NCI-H2081 treated with DMSO at 0.1 percent for 48 hours (cell line): ENCODE measurements at places on chromosomes 1 and 21.

- DNase-seq: no peak
These were observed 1.2 kb upstream of the MMEL1 start for GRCh38 chr1:2633936-2634491.

DNA sequence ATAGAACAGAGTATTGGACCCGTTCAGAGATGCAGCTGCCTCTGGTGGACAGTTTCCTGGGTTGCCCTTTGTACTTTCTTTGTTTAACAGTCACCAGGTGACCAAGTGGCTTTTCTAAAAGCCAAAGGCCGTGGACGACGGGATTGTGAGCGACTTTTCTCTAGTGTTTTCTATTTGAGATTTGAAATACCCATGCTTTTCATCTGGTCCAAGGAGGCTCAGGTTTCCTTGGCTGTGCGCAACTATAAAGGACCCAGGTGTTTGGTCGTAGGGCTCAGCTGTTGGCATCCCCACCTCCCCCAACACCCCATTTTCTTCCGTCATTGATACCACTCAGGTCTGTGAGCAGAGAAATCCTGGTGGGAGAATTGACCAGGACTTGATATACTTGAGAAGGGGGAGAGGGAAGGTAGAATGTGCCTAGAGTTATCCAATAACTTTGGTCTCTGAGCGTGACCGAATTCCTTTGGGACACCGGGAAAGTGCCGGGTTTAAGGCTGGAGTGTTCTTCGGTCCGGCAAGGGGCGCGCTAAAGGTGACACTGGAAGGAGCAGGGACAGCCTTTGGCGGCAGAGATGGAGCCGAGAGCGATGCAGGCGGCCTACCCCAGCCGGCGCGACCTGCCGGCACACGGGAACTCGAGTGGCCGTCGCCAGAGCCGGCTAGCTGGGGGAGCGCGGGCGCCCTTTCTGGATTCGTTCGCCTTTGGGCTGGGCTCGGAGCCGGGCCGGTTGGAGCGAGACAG lies 83.4 kb upstream of the BMP8A start:
- DNase-seq: no peak

DNA sequence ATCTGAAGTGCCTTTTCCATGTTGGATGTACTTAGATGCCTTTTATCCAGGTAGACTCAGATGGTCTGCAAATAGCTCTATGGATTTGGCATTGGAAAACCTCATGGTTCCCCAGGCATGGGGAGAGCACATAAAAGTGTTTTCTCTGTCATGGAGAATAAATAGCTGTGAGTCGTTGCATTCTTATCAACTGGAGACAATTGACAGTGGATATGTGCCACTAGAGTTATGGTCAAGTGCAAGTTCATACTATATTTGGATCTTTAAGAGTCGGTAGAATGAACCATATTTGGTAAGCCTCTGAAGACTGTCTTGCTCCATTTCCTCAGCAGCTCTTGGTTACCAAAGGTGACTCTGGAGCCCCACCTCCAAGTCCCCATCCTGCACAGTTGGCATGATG lies 83.7 kb downstream of the ROR1 start:
- DNase-seq: no peak

DNA sequence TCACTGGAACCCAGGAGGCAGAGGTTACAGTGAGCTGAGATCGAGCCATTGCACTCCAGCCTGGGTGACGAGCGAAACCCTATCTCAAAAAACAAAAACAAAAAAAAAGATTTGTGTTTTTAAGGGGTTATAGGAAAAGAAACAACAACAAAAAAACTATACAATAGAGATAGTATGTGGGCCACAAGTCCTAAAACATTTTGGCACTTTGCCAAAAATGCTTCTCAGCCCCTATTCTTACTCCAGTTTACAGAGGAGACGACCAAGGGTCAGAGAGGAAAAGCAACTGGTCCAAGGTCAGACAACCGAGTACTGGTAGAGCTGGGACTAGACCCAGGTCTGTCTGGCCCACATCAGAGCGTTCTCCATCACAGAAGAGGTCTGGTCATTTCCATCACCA lies 3.0 kb downstream of the FBXO44 start:
- DNase-seq: no peak

DNA sequence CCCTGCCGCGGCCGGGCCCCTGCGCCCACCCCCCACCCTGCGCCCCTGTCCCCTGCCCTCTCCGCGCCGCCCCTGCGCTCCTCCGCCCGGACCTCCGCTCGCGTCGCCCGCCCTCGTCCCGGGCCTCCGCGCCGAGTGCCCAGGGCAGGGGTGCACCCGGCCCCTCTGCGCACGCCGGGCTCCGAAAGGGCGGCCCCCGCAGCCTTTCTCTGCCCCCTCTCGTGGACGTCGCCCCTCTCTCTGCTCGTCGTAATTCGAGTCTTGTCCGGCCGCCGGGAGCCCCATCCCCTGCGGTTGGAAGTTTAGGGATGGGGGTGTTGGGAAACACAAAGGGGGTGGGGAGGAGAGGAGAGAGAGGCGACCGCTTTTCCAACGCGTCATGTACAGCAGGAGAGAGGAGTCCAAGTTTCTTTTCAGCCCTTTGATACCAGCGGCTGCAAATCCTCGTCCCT lies 407 bp downstream of the GALNT2 start:
- no peak for DNase-seq

DNA sequence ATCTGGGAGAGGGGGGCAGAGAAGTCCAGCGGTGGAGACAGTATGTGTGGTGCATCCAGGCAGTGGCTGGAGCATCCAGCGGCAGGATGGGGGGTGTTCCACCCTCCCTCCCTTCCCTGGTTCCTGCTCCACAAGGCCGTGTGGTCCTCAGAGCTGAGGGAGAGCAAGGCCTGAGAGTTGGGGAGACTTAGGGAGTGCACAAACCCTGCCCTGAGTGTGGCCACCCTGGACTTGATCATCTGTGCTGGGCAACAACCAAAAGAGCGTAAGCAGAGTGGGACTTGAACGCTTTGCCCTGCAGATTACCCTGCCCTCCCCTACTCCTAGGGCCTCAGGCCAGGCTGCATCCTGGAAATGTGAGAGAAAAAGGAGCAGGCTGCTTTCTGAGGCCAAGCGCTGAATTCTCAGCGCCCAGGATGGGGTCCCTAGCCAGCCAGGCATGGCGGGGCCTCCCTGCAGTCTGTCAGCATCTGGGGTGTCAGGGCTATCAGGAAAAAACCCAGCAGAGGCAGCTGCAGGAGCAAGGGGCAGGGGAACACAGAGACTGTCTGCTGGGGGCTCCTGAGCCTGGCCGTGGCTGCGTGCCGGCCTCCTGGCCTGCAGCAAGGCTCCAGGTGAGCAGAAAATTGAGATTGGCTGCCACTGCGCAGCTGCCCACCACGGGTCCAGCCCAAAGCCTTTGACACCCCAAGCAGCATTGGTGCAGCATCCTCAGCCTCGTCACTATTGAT lies 266.2 kb downstream of the NPHP4 start:
- DNase-seq: no peak

DNA sequence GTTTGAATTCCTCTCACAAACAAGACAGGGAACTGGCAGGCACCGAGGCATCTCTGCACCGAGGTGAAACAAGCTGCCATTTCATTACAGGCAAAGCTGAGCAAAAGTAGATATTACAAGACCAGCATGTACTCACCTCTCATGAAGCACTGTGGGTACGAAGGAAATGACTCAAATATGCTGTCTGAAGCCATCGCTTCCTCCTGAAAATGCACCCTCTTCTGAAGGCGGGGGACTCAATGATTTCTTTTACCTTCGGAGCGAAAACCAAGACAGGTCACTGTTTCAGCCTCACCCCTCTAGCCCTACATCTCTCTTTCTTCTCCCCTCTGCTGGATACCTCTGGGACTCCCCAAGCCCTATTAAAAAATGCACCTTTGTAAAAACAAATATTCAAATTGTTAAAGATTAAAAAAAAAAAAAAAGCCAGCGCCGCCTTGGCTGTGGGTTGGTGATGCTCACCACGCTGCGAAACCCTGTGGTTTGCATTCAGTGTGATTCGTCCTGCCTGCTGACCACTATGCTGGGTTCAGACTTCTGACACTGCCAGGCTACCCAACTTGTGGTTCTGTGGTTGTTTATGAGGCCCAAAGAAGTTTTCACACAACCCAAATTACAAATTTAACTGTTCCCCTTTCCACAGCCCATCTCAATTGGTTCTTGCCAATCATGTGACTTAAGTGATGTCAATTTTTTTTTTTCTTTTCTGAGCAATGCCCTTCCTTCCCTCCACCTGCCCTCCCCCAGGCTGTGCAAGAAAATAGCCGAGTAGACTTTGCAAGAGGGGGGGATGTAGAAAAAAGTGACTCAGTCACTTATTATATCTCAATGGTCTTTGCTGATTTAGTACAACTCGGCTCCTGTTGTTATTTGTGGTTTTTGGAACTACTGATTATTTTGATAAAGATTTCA lies at the start of gene RUNX1:
TSS of gene RUNX1 (minus strand) at position 597 of the 912 bp plus-strand sequence.
- no peak for DNase-seq

GRCh38 chr1:207807690-207808321 lies 56.0 kb downstream of the CD46 start:
- DNase-seq: no peak

GRCh38 chr1:230262867-230263567 lies 163.1 kb downstream of the PGBD5 start:
- no peak for DNase-seq

- DNase-seq: no peak
These were observed 276.1 kb downstream of the RPS6KC1 start for GRCh38 chr1:213327017-213327667.

- no peak for DNase-seq
These were observed 20.6 kb downstream of the CDA start for GRCh38 chr1:20609541-20609940.

- DNase-seq: no peak
These were observed 48.9 kb downstream of the SPATA46 start for GRCh38 chr1:162327788-162328165.

DNA sequence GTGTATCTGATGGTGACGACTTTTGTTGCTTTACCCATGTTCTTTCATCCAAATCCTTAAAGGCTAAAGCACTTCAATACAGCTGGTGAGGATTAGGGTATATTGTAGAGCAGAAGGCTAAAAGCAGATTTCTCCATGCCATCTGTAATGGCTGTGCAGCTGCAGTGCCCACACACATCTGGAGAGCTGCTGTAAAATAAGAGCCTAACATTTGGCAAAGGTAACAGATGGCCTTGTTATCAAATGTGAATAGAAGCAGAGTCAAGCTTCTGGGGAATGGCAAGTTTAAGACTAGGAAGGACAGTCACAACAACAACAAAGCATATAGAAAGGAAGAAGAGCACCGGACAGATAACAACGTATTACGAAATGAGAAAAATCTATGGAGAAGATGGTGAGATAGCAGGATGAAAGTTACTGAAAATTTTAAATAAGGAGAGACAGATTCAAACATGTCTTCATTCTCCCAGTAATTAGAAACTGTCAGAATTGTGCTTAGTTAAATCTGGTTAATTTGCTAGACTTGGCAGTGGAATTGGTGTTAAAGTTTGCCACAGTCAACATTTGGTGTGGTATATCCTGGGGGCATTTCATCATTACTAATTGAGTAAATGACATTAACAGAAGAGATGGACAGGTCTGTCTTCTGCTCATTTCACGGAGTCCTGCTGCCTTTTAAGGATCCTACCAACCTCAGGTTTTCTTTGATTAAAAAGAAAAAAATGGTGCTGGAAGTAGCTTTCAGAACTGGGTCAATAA lies 1093.2 kb downstream of the ADGRL2 start:
- DNase-seq: no peak

- DNase-seq: no peak
These were observed 7.3 kb downstream of the OR2C3 start for GRCh38 chr1:247528812-247529474.

DNA sequence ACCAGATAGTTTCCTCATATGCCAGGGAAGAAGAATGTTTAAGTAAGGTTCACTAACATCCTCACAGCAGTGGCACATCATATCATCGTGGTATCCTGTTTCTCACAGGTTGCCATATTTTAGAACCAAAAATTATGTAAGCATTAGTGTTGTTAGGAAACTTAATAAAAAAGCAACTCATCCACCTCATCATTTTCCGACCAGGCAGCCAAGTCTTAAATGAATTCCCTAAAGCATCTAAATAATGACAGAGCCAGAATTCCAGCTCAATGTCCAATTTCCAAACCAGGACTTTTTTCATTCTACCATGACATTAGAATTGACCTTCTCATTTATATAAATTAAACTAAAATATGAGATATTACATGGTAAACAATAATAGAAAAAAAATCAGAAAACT lies 272.7 kb downstream of the NTNG1 start:
- DNase-seq: no peak

- no peak for DNase-seq
These were observed 72.0 kb downstream of the BEND5 start for GRCh38 chr1:48704736-48705135.

GRCh38 chr1:179601093-179601492 lies 9.5 kb downstream of the TDRD5 start:
- DNase-seq: no peak

DNA sequence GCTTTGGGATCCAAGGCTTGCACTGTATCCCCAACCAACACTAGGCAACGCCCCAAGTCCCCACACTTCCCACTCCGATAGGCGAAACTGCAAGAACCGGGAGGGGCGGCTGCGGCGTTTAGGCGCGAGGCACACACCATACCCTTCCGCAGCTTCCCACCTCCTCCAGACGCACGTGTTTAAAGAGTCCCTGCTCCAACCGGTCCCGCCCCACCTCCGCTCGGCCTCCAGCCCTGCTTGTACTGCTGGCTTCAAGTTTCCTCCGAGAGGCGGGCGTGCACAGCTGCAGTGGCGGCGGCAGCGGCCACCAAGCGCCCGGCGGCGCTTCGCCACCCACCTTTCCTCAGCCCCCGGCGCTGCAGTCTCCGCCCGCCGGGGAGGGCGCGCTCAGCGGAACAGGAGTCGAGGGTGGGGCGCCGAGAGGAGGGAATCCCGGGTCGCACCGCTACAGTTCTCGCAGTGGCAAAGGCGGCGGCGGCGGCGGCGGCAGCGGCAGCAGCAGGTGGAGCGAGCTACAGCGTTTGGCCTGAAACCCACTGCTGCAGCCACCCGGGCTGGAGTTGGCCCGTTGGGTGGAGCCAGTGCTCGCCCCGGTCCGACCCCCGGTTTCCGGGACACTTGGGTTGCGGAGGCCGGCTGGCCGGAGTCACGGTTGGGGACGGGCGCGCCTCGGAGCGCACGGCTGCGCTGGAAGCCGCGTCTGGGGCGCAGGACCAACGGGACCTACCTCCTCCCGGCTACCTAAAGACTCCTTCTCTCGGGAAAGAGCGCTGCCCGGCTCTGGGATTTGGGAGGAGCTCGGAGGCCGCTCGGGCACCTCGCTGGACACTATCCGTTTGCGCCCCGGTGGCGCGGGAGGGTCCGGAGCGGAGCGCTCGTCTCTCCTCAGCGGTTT lies at the start of gene CNIH3:
TSS of gene CNIH3 (plus strand) at position 457 of the 895 bp plus-strand sequence. CDS start 858 bp downstream, outside the sequence.
- no peak for DNase-seq

DNA sequence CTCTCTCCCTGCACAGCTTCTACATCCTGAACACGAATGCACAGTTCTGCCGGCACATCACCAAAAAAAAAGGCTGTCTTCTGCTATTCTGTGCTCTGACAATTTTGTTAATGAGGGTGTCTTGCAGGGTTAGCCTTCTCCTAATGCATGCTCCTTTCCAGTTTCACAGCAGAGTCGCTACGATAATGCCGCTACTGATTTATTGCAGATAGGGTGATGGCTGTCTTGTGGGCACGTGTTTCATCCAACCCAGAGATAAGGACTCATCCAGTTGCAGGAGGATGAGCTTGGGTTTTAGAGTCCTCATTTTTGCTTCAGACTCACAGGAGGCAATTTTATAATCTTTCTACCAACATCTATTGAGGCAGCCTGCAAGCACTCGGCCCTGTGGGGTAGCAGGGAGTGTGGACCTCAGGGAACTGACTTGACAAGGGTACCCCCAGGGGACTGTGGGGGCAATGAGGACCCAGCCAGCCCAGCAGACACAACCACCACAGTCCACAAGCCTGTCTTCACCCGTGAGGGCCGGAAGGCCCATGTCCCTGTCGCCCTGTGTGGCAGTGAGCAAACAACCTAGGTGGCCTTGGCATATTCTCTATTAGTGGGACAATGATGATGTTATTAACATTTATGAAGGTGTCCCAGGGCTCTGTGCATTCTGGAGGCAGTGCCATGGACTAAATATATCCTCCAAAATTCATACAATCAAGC lies 15.4 kb upstream of the UTS2 start:
- no peak for DNase-seq
